ENCODE measurements at places on chromosomes 3 and 15.

- DNase-seq: no peak
Observed at GRCh38 chr3:69485489-69485888, 99.6 kb upstream of the FRMD4B start.

DNA sequence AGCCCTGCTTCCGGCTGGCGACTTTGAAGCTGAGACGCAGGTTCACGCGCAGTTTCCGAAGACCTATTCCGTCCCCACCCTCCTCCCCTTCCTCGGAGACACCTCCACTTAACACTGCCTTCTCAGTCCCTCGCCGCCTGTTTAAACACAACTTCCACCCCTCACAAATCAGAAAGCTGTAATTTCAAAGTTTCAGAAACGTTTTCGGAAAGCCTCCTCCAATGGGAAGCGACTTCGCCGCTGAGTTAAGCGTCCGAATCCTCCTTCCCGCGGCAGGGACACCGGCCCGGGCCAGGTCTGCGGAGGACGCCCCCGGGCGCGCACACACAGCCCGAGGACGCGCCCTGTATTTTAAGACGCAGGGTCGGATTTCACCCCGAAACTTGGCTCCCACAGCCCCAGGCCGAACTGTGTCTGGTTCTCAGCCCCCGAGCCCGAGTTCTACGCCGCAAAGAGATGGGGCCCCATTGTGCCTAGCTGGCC is 559 bp upstream of the LRRN1 start:
- no peak for DNase-seq

DNA sequence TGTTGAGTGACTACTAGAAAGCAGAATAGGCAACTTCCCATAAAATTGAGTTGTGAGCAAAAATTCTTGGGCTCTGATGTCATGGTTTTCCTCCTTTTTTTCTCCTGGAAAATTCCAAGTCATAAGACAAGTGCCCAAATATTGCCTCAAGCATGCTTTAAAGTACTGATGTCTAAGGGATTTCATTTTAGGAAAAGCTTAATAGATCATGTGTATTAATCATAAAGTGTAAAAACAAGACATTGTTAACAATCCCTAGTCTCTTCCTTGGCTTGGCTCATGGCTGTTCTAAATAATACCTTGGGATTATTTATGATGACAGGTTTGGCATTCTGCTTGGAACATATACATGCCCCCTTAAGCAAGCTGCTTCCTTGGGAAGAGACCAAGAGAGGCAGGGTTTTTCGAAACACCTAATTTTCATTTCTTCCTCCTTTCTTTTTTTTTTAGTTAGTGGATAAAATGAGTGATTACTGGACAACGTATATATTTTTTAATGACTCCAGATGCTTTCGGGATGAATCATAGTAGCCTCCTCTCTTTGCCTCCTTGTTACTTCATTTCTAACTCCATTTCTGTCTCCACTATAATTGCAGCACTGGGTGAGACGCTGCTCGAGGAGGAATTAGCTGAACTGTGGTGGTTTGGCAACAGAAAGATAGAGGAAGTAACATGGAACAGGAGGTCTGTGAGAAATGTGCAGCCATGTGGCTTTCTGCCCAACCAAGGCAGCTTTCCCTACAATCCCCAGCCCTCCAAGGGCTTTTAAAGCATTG is 104.9 kb downstream of the TPRG1 start:
- DNase-seq: no peak

DNA sequence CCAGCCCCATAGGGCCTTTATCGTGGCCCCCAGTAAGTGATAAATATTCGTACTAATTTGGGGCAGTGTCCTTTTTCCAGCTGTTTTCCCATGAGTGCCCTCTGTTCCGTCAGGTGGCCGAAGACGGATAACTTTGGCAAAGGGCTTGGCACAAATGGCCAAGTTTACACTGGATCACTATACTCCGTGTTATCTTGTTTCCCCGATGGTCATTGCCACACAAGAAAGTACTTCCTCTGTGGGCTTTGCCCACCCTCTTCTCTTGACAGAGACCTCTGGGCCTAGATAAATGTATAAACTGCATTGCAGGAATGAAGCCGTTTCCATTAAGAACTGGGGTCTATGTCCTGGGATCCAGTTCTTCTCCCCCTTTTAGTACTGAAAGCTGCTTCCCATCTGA is 39.1 kb downstream of the SMAD3 start:
- no peak for DNase-seq

DNA sequence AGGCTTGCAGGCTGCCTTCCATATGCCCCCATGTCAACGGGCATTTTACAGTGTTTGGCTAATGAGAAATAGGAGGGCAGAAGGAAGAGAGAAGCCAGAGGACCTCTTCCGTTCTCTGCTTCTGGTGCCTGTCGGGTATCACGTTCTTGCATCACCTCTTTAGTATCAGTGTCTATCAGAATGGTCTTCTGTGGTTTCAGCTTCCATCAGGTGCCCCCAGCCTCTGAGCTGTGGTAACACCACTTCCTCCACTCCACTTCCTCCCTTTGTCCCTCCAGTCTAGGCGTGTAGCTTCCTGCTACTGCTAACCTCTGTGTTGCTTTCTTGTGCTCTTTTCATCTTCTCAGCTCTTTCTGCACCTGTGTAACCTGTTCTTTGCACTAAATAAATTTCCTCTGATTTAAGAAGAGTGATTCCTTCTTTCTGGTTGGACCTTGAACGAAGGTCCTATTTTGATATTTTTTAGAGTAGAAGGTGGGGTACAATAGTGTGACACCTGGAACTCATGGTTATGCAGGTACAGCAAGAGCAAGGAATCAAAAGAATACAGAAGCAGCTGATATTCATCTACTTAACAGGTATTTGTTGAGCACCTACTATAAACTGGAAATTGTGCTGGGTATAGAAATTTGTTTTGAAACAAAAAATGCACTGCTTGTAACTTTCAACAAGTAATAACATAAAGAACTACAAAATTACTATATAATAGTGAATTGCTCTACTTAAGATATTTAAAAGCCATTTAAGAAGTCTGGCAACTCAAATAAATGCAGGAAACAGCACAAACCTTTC is 27.4 kb upstream of the FOXB1 start:
- no peak for DNase-seq

GRCh38 chr3:65449841-65450428 is 588.8 kb downstream of the MAGI1 start:
- no peak for DNase-seq

GRCh38 chr3:70248856-70249255 is 63.6 kb downstream of the MDFIC2 start:
- DNase-seq: no peak

GRCh38 chr15:85763157-85763556 is 31.6 kb downstream of the KLHL25 start:
- no peak for DNase-seq

DNA sequence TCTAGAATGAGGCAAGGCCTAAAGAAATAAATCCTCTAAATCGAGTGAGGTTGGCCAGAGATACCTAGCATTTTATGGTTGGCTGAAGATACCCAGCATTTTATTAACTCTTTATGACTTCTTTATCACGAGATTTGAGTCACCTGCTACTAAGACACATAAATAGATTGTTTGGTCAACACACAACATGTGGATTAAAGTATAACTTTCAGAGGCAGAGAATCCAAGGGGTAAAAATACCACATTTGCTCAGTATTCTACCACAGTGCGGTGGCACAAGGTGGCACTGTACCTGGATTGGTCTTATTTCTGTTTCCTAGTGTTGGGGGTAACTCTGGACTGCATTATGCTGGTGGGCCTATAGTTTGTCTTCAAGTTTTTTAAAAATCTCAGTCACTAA is 27.0 kb upstream of the VILL start:
- no peak for DNase-seq

- no peak for DNase-seq
Observed at GRCh38 chr3:100562224-100562857, 47.1 kb upstream of the ADGRG7 start.

GRCh38 chr15:41659855-41660234 is 360 bp upstream of the MGA start:
- DNase-seq: no peak

DNA sequence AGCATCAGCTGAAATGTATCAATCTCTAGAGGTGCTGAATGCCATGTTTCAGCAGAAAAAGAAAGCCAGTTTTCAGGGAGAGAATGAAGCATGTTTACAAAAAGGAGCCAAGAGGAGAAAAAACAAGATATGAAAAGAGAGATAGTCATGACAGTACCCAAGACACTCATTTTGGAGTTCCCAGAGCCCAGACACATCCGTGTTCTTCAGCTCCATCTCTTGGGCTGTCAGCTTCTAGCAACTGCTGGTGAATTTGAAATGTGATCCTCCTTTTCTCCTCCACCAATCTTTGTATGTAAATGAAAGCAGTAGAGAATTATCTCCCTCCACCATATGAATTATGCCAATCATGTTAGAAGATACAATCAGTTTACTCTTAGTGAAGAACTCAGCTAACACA is 93.0 kb upstream of the SLC25A36 start:
- no peak for DNase-seq

- no peak for DNase-seq
Observed at GRCh38 chr3:14636496-14637087, 15.0 kb upstream of the CCDC174 start.

DNA sequence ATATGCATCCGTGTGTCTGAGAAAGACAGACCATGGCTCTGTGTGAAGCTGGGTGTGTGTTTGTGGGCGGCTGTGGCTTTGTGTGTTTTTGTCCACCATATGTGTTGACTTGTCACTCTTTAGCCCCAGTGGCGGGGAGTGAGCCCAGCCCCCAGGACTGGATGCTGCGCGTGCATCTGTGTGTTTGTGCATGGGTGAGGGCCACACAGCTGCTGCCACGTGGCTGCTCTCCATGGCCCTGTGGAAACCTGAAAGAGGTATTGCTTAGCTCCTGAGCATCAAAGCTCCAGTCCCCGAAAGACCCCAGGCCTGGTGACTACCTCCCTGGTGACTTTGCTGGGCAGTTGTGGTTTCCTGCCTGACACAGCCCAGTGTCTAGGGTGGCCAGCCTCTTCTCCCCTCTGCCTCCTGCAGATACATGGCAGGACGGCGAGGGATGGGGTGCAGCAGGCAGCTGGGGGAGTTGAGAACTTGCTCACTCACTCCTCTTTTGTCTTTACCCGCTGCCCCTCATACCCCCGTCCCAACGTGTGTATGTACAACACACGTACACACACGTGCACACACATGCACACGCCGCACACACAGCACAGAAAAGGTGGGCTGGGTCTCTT is 6.5 kb downstream of the EPHB3 start:
- no peak for DNase-seq

DNA sequence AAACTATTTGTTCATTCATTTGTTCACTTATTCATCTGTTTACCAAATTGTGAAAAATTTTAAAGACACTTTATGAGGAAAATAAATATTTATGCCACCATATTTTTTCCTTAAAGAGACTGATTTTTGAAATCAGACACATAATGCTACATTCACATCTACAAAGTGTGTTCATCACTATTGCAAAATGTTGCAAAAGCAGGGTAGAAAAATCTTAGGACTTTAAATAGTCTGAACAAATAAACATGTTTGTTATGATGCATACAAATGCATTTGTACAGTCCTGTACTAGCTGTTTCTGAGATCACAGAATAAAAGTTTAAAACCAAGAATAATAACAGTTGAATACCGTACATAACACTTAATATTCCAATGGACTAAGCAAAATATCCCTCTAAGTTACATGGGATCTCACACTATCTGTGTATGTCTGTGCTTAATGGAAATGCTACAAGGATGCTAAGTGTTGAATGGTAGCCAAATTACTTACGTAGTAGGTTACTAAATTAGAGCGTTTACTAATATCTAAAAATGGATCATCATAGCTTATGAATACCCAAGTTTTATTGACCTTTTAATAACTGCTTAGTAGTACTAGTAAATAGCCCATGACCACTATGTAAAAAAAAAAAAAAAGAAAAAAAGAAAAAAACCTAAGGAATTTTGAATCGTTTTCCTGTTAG is 25.1 kb downstream of the ATP11B start:
- DNase-seq: no peak

- no peak for DNase-seq
Observed at GRCh38 chr15:101037090-101037830, 118.1 kb downstream of the LRRK1 start.

GRCh38 chr15:94335616-94336015 is 104.3 kb downstream of the MCTP2 start:
- no peak for DNase-seq

DNA sequence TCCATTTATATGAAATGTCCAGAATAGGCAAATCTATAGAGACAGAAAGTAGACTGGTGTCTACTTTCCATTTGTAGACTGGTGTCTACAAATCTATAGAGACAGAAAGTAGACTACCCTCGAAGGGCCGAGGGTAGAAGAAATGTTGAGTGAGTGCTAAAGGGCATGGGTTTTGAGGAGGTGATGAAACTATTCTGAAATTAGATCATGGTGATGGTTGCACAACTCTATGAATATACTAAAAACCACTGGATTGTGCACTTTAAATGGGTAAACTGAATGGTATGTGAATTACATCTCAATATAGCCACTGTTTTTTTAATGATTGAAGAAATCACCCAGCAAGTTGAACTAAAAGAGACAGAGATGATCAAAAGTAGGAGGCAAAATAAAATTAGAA is 27.9 kb downstream of the TP53BP1 start:
- no peak for DNase-seq

DNA sequence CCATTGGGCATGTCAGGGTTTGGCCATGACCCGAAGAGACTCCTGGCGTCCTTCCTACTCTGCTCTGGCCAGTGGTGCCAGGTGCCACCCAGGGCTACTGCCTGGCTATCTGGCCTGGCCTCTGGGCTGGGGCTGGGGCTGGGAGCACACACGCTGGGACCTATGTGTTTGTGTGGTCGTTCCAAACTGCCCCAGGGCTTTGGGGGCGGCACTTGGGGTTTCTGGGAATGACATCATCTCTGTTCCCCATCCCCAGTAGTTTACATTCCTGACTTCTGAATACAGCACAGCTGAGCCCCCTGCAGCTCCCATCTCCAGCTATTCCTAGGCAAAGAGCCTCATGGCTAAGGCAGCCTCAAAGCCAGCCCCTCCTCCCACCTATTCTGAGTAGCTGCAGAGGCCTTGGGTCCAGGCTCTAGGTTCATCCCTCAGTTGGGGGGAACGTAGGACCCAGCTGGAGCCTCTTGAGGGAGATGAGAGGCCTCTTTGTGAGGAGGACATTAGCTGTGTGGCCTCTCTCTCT is 24.3 kb downstream of the PLEKHO2 start:
- DNase-seq: no peak

DNA sequence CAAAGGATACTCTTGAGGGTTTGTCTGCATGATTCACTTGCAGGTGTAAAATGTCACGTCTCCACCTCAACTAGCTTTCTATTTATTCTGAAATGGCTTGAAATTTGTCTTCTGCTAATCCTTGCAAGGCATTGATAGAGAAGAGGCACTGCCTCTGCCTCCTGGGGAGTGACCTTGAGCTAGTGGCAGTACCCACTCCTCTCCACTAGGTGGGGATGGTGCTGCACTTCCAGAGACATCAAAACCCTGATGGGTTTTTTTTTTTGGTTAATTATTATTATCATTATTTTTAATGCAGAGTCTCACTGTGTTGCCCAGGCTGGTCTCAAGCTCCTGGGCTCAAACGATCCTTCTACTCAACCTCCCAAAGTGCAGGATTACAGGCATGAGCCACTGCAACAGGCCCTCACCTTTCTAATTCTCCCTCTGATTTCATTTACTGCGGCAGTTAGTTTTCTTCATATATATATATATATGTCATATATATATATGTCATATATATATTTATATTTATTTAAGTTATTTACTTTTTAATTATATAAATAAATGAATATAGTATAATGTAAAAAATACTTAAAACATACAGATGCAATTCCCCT is 117.6 kb upstream of the EIF1B start:
- peak; percentile 33 for DNase-seq
